H4 (cell line): ENCODE measurements at places on chromosomes 2 and 18. TPM values are rescaled to one million over a fixed set of nuclear protein-coding genes. Genes with fewer than 3 reads are reported as not detected.

The ACMSD gene
- total RNA-seq = not detected in 2 replicates

The KYNU gene
- total RNA-seq = 304 and 345 TPM in 2 replicates

The PRKAG3 gene
- total RNA-seq = not detected in 2 replicates

The MARCHF4 gene
- 0.15 and 0.29 TPM in 2 replicates for total RNA-seq

The SEC11C gene
- total RNA-seq = 36.9 and 50.9 TPM in 2 replicates

The TEKT4 gene
- not detected in 2 replicates for total RNA-seq

The CD28 gene
- total RNA-seq = not detected in 2 replicates

The SETBP1 gene
- 2.7 and 3.6 TPM in 2 replicates for total RNA-seq

The RAD51AP2 gene
- 0.02 and 0.06 TPM in 2 replicates for total RNA-seq

- no peak for DNase-seq
Measured at GRCh38 chr2:939936-940601, 10.6 kb upstream of the SNTG2 start.

DNA sequence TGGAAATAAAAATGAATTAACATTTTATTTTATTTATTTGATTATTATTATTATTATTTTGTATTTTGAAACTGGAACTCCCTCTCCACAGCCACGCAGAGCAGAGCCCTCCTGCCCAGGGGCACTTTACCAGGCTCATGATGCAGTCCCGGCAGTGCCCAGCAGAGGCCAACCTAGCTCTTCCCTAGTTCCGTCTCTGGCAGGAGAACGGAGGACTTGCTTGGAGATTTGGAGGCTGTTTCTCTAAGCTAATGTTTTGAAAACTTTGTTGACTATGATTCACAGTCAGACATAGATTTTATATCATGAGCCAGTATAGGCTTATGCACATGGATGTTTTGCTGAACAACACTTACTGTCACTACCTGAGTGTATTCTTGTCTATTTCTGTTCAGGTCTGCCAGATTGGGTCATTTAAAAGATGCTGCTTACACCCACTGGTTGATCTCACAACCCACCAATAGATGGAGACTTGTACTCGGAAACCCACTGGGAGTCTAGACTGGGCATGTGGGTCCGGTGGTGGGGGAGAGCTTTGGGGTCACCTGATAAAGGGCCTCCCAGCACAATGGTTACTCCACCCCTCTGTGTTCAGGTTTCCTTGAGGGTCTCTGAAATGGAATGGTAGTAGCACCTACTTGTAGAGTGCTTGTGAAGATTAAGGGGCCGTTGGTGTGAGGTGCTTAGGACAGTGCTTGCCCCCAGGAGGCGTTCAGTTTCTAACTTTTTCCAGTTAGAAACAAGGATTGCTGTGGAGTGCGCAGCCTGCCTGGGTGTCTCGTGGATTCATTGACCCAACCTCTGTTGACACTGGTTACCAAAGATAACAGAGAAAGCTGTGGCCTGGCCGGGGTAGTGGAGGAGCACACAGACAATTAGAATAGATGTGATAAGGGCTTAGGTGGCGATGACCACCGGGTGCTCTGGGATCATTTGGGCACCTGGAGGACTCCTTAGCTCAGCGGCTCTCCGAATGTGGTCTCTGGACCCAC is 177.3 kb downstream of the HAUS1 start:
- DNase-seq = peak; percentile 66

DNA sequence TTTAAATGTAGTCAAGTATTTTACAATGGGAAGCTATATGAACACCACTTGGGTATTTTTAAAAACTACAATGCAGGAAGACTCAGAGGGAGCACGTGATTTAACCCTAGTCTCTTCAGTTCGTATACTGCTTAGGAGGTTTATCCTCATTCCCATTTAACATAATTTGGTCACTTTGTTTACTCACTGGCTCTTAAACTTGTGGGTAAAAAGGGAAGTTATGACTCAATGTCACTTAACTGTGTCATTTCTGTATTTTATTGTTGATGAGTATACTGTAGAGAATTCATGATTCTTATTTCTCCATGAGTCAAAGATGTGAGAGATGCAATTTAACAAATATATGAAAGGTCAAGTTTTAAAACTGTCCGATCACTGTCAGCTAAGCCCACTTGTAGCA is 48.2 kb downstream of the SLC66A3 start:
- peak; percentile 37 for DNase-seq

GRCh38 chr2:241268716-241269445 is 46.6 kb downstream of the HDLBP start:
- DNase-seq = peak; percentile 25

GRCh38 chr18:55346961-55347740 is 240.8 kb downstream of the TCF4 start:
- no peak for DNase-seq

- DNase-seq = peak; percentile 13
Measured at GRCh38 chr2:179842498-179843153, 18.8 kb downstream of the ZNF385B start.

GRCh38 chr2:78718024-78718423 is 307.5 kb upstream of the REG3G start:
- no peak for DNase-seq

- DNase-seq = no peak
Measured at GRCh38 chr18:79068341-79068936, 755 bp upstream of the ATP9B start.

DNA sequence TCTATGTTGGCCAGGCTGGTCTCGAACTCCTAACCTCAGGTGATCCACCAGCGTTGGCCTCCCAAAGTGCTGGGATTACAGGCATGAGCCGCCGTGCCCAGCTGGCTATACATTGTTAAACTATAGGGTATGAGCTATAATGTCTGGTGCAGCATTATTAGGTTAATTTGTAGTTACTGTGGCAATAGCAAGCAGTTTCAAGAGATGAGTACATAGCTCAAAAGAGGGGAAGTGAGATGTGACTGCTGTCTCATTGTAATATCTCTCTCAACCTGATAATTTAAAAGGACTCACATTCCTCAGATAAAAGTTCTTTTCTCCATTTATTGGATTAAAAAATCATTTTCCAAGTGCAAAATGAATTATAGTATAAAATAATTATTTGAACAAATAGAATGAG is 116.4 kb downstream of the INO80D start:
- DNase-seq = no peak

- no peak for DNase-seq
Measured at GRCh38 chr2:204251158-204251997, 293.9 kb upstream of the PARD3B start.

- DNase-seq = peak; percentile 61
Measured at GRCh38 chr2:162928356-162928755, 89.8 kb upstream of the KCNH7 start.

GRCh38 chr2:8552293-8552801 is 129.5 kb upstream of the ID2 start:
- DNase-seq = no peak

DNA sequence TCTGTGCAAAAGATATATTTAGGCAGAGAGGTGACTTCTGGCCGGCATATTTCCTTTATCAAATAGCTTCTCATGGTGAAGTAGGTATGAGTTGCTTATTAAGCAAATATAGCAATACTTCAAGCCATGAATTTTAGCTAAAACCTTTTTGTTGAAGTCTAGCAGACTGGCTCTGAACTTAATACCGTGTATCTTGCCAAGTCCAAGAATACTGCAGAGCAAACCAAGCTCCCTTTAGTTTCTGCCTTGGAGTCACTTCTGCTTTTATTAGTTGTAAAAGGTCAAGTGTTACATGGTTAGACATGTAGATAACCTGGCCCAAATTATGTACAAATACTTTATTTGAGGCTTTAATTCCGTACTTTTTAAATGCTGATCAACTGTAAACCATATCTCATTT is 627.6 kb upstream of the PKDCC start:
- no peak for DNase-seq

DNA sequence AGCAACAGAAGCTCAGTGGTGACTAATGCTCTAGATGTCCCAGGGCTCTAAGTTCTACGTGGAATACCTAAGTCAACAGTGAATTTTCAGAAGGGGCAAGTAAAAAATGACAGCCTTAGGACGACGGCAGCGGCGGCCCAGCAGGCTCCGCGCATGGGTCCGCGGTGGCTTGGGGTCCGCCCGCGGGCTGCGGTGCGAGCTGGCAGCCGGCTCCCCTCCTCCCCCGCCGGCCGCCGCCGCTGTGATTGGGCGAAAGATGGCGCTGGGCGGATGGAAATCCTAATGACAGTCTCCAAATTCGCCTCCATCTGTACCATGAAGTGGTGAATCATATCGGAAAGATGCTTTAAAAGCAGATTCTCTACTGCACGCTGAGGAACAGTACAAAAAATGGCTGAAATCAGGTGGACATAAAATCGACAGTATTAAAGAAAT is 74.7 kb downstream of the HNRNPLL start:
- peak; percentile 48 for DNase-seq

- DNase-seq = no peak
Measured at GRCh38 chr2:241366678-241367077, 10.6 kb downstream of the FARP2 start.

- peak; percentile 66 for DNase-seq
Measured at GRCh38 chr2:221075203-221075602, 496.9 kb downstream of the EPHA4 start.

DNA sequence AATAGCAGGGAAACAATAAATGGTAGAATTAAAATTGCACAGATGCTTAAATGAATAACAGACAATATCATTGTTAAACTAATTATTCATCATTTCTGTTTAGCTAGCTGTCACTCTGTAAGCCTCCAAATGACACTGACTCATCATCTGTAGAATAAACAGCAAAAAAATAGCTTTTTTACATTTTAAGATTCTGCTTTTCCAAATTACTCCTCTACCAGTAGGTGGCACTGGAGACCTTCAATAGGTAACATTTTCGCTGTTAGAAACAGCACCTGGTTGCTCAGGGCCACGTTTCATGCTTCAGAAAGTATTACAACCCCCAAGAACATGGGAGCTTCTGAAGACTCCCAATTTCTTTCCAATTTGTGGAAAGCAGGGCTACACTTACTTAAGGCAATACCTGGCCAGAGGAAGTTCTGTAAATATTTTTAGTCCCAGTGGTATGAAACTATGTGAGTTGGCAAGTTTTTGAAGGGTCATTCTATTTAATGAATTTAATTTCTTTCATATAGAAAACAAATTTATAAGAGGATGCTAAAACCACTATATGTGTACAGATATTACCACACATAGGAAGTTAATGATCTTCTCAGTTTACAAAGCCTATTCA is 45.4 kb downstream of the TTN start:
- peak; percentile 42 for DNase-seq

- no peak for DNase-seq
Measured at GRCh38 chr2:202488671-202489070, 112.5 kb downstream of the BMPR2 start.

- no peak for DNase-seq
Measured at GRCh38 chr2:17815468-17816184, 634 bp upstream of the MSGN1 start.

- DNase-seq = no peak
Measured at GRCh38 chr2:42182654-42183308, 13.6 kb downstream of the EML4 start.

GRCh38 chr18:45107425-45107824 is 426.7 kb downstream of the SETBP1 start:
- DNase-seq = no peak

DNA sequence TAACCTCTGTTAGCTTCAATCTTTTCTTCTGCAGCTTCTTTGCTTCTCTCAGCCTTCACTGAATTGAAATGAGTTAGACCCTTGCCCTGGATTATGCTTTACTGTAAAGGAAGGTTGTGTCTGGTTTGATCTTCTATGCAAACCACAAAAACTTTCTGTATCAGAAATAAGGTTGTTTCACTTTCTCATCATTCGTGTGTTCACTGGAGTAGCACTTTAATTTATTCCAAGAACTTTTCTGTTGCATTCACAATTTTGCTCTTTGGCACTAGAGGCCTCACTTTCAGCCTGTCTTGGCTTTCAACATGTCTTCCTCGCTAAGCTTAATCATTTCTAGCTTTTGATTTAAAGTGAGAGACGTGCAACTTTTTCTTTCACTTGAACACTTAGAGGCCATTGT is 365.3 kb downstream of the TDRD15 start:
- no peak for DNase-seq

DNA sequence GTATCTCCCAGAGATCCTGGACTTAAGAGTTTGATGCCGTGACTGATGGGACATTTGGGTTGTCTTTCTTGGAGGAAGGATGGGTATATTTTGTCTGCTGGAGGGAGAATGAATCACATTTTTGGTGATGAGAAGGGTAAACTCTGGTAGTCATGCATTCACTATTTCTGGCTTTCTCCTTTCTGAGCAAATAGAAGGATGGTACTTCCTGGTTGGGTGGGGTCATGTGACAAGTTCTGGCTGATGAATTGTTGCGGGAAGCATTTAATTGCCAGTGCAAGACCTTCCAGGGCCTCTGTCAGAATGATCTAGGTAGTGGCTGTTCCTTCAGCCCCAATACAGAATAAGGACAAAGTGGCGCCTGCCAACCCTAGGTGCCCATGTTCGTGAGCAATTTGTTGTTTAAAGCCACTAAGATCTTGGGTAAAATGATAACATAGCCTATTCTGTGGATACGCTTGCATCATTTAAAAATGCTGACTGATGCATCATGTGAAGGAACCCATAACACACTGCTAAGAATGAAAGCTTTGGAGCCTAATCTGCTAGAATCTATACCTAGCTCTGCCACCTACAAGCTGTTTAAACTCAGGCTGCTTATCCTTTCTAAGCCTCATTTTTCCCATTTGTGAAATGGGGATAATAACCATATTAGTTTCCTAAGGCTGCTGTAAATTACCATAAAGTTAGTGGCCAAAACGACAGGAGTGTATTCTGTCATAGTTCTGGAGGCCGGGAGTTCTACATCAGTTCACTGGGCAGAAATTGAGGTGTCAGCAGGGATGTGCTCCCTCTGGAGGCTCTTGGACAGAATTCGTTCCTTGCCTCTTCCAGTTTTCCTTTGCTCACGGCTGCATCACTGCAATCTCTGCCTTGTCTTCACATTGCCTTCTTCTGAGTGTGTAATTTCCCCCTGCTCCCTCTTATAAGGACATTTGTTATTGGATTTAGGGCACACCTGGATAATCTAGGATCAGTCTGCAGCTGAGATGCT is 281.3 kb downstream of the AGPS start:
- no peak for DNase-seq

DNA sequence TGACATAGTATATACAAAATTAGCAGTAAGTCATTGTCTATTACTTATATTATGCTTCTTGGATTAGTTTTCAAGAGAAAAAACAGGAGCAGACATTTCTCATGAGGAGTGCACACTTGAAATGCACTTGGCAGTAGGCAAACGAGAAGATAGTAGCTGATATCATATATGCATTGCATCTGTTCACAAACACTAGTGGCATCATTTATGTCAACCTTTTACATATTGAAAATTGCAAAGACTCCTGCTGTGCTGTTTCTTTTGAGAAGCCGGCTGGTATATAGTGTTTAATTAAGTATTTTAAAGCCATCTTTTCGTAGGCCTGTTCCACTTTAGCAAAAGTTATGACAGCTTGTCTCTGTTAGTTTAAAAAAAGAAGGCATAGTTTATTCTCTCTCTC is 58.4 kb upstream of the SLC8A1 start:
- no peak for DNase-seq

GRCh38 chr2:85376291-85377065 is 21.9 kb downstream of the ELMOD3 start:
- DNase-seq = no peak

- DNase-seq = no peak
Measured at GRCh38 chr2:6927186-6927585, 10.0 kb downstream of the RNF144A start.
